Suprapubic skin (tissue), 4 donors: ENCODE measurements at places on chromosomes 6 and 20.
A peak's percentile ranks its signal among the peaks of the same experiment; 100 is the strongest.

DNA sequence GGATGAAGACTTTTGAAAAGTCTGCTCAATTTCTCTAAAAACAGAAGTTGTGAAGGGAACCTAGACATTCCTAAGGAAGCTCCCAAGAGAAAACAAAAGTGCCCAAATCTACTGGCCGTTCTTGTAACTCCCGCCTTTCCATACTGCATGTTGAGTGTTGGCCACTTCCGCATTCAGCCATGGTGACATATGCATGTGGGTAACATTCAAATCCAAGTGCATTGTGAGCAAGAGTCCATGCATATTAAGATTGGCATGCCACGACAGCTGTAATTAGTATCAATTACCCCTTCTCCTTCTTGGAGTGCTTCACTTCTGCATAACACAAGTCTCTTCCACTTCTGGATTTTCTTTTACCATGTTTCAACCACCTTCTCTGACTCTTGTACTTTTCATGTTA lies 8.4 kb downstream of the SLC35D3 start:
- DNase-seq = no peak

GRCh38 chr6:50706575-50706974 lies 6.8 kb upstream of the TFAP2D start:
- DNase-seq = no peak

- no peak for DNase-seq
Observed at GRCh38 chr6:101777646-101778045, 384.1 kb downstream of the GRIK2 start.

- DNase-seq = no peak
Observed at GRCh38 chr6:30727920-30728553, 7.9 kb downstream of the TUBB start.

DNA sequence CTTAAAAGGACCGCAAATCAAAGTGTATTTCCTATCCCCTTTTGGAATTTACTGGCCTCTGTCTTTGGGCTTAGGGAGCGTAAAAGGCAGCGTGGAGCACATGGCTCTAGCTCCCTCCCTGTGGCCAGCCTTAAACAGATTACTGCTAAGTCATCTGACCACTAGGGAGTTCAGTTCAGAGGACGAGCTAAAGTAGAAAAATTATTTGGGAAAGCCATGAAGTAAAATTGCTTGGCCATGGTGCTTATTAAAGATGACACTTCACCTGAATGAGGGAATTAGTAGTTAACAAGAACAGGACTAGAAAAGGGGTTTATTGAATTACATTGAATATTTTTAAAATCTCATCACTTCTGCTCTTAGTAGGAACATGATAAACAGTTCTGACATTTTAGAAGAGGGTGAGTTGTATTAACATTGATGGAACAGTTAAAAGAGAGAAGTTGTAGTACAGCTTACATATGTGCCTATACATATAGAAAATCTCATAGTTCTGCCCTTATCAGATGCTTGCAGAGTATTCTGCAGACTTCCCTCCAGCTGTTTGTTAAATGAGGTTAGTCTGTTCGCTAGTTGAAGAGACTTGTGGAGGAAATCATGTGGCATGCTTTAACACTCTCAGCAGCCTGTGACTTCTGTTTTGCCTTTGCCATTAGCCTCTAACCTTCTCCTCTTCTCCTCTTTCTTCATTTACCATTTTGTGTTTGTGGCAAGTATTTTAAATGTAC lies 31.2 kb upstream of the MAPK13 start:
- DNase-seq = no peak

DNA sequence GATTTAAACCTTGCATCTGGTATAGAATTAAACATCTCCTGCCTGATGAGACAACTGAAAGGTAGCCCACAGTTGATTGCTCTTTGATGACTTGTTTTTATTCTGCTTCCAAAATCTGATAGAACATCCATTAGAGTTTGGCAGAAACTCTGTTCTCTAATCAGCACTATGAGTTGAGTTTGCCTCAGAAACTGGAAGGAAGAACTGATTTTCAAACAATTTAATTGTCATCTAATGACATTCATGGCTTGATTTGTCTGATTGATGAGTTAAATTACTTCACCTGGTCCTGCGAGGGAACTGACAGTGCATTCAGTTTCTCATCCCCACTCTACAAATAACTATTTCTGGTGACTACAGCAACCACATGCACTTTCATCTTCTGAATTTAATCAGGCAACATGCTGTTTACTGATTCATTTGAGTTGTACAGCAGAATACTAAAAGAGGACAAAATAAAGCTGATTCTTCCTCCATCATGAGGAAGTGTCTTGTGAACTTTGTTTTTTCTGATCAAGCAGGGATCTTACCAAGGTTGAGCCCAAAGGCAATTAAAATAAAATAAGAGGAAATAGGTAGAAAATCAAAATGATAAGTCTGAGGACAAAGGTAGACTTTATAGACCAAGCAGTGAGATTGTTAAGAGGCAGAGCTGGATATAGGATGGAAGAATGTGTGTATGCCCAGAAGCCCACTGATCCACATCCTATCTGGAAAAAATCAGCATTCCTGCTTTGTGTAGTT lies 15.7 kb upstream of the MRAP2 start:
- DNase-seq = no peak

DNA sequence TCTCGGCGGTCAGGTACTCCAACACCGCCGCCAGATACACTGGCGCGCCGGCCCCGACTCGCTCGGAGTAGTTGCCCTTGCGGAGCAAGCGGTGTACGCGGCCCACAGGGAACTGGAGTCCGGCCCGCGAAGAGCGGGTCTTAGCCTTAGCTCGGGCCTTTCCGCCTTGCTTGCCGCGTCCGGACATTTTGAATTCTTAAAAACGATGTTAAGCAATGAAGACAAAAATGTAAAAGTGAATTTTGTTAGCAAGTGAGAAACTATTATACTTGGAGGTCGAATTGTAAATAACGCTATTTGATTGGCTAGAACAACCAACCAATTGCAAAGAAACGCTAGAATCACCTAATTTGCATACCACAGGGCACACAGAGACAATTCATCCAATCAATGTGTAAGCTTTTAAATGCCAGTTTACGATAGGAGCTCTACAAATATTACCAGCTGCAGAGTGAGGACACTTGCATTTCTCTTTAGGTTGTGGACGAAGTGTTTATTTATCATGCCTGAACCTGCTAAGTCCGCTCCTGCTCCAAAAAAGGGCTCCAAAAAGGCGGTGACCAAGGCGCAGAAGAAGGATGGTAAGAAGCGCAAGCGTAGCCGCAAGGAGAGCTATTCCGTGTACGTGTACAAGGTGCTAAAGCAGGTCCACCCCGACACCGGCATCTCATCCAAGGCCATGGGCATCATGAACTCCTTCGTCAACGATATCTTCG lies 112.0 kb downstream of the HFE start:
- DNase-seq = peak; percentile 81

- no peak for DNase-seq
Observed at GRCh38 chr6:155185544-155185943, 78.3 kb upstream of the CLDN20 start.

GRCh38 chr20:47676912-47677634 lies 108.2 kb downstream of the SULF2 start:
- no peak for DNase-seq

DNA sequence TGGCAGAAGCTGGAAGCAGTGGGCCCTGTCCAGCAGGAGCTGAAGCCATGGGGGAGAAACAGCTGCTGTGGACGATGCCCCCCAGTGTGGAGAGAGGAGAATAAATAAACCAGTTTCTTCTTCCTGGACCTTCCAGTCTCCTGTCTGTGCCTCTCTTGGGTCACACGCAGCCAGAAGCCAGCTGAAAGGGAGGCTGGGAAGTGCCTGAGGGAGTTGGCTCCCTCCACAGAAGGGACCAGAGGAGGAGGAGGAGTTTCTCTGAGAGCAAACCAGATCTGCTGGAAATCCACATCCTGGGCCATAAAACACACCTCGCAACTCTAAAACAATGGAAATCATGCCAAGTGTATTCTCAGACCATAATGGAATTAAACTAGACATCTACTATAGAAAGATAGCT lies 577.0 kb downstream of the CDH26 start:
- DNase-seq = no peak

DNA sequence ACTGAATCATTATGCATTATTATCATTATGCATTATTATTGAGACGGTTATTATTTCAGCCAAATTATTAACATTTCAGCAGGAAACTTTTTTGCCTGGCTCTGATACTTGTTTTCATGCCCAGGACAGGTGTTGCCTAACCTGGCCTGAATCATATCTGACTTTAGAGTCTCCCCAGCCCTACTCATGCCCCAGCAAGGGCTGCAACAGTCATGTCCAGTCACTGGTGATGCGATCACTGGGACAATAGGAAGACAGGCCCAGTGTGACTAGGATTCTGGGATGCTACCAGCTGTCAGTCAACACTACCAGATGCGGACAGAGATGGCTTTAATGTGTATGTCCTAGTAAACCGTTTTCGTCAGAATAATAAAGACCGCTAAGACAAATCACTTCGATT lies 285.0 kb downstream of the KHDC1L start:
- no peak for DNase-seq

DNA sequence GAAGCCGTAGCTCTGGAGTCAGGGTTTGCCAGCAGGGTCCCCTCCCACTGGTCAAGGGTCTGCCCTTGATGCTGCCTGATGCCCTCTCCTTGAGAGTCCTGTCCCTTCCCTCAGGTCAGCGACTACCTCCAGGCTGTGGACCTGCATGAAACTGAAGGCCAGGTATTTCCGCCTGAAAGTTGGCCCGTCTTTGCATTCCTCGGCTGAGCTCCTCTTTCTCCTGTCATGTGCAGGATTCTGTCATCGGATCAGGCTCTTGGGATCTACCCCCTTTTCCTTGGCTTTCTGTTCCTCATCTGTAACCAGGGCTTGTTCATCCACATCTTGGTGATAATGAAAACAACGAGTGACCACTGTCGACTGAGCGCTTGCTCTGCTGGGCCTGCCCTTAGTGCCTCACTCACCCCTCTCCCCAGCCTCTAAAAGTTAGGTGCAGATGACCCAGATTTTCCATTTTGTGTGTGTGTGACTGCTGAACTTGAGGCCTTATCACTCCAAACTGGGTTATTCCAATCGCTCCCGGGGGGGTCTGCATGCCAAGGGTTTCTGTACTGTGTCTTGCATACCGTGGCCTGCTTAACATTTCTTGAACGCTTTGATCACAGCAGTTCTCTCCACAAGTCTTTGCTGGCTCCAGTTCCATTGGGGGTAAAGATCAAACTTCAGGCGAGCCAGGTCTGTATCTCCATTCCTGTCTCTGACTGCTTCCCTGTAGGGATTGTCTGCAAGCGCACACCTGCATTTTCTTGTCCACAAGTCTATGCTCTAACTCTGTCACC lies 81.6 kb downstream of the DTD1 start:
- no peak for DNase-seq

- DNase-seq = no peak
Observed at GRCh38 chr20:46967646-46968045, 73.0 kb downstream of the EYA2 start.

DNA sequence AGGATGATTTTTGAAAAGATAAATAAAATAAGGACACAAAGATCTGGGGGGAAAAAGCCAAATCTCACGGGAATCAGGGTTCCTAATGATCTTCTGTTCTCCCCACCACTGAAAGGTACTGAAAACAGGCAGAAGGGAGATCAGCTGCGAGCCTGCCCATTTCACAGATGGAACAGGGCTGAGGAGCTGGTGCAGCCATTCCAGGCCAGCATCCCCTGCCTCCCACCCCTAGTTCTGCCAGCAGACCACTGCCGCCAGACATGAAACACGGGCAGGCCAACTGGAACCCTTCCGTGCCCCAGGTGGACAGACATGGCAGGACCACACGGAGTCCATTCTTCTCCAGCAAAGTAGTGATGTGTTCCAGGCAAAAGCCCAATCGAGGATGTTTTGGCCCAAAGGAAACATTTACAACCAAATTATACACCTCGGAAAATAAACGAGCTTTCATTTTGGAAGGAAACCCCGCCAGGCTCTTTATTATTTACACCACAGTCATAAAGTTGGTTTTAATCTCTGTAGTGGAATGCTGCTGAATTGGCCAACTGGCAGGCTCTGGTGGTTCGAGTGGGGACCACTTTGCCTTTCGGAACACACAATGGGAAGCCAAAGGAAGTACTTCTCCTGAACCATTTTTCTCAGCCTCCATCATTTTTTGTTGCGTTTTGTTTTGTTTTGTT lies 28.2 kb downstream of the ISM1 start:
- DNase-seq = no peak

DNA sequence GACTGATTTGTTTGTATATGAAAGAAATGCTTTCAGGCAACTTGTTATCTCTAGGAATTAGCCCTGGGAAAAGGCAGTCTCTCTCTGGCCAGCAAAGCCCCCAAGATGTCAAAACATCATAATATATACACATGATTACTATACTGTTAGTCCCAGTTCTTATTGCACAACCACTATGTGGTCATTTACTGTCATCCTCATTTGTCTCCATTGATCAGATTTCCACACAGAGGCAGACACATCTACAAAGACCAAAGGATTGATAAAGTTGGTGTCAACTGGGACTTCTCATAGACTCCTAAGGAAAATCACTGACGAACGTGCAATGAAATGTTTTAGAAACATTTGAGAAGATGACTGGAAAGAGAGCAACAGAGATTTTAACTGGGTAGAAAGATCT lies 71.9 kb upstream of the POPDC3 start:
- DNase-seq = no peak
